ENCODE measurements at places on chromosomes 5 and 9.

GRCh38 chr9:90600029-90600428 is 42.6 kb downstream of the DIRAS2 start:
- no peak for DNase-seq

GRCh38 chr5:10789726-10790125 is 28.7 kb upstream of the DAP start:
- DNase-seq = no peak

DNA sequence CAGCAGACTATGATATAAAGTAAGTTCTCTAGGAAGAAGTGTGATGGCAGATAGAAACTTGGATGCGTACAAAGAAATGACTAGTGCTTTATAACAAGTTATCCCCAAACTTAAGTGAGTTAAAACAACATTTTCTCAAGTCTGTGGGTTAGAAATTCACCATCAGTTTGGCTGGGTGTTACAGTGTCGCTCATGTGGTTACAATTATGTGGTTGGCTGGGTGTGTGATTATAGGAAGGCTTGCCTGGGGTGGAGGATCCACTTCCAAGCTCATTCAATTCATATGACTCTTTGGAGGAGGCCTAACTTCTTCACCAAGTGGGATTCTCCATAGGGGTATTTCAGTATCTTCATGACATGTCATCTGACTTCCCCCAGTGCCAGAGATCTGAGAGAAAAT is 10.3 kb upstream of the C9orf40 start:
- DNase-seq = no peak

GRCh38 chr5:62376064-62376463 is 27.6 kb downstream of the DIMT1 start:
- DNase-seq = no peak

- DNase-seq = no peak
Measured at GRCh38 chr9:113005777-113006176, 6.2 kb downstream of the ZNF883 start.

DNA sequence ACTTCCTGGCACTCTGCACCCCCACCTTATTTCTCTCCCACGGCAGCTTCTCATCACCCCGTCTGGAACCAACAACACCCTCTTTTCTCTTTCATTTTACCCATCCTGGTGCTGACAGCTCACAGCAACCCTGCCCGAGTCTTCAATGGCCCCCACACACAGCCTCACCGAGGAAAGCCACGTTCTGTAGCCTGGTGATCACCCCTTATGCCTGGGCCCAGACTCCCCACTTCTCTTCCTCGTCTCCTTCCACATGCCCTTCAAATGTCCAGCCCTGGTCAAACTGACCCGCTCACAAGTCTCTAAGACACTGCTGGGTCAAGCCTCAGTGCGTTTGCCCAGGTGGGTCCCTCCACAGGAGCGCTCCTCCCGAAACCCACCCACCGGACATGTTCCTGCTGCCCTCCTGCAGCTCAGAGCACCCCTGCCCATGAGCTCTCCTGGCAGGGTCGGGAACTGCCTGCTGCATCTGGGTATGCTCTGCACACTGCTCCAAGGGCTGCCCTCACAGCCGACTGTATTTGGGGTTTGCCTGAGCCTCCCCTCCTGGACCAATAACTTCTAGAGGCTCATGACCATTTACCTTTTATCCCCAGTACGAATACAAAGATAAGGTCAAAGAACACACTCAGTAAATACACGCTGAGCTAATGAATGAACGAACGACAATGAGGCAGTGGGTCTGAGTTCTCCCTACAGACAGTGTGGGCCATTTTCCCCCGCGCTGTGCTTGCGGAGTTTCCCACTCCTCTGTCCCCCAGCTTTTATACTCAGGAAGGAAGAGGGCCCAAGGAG is 154.7 kb upstream of the PHYKPL start:
- DNase-seq = no peak

GRCh38 chr5:67447732-67448131 is 251.1 kb upstream of the CD180 start:
- DNase-seq = no peak

- peak; percentile 90 for DNase-seq
Measured at GRCh38 chr9:87276327-87276841, 221.3 kb upstream of the DAPK1 start.

DNA sequence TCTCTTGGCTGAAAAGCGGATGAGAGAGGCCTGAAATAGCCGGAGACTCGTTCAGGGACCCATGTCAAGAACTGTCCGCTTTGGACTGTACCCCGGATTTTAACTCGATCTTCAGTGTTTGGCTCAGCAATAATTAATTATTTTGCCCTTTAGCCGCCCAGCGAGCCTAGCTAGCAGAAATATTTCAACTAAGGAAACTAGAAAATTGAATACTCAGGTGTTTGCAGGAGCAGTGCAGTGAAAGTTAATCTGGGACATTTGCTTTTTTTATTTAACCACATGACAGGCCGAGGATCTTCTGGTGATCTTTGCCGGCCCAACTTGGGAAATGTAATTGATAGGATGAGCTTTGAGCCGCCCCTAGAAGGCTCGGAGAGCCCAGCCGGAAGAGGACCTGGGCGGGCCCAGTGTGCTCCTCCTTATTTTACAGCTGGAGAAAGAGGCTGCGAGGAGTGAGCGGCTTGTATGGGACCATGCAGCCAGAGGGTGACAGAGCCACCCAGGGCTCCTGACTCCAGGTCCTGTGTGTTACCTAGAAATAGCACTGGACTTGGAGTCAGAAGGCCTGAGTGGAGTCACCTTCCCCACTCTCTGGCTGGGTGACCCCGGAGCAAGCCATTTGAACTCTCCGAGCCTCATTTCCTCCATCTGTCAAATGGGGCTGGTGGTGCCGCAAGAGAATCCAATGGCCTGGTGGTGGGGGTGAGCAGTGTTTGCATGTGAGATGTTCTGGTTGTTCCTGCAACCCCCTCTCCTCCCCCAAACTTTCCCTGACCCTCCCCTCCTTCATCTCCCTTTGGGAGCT is 2.4 kb downstream of the PPARGC1B start:
- DNase-seq = peak; percentile 6

GRCh38 chr9:132443951-132444607 is 34.1 kb downstream of the CFAP77 start:
- no peak for DNase-seq

- peak; percentile 21 for DNase-seq
Measured at GRCh38 chr5:15425766-15426165, 74.2 kb upstream of the FBXL7 start.

GRCh38 chr5:90390326-90390725 is 19.2 kb downstream of the CETN3 start:
- no peak for DNase-seq

DNA sequence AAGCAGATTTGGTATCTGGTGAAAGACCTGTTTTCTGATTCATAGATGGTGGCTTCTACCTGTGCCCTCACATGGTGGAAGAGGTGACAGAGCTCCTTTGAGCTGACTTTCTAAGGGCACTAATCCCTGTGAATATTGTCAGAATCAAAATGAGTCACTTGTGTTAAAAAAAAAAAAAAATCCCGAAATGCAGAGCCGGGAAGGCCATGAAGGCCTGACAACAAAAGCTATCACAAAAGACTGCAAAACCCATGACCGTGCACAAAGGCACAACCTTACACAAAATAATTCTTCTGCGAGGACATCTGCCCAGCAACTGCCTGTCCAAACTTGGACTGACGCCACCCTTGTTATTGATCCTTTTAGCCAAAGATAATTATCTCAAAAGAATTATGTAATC is 19.6 kb upstream of the UBTD2 start:
- DNase-seq = no peak
